Central memory CD4-positive, alpha-beta T cell (primary cell): ENCODE measurements at places on chromosomes 12 and 14.

GRCh38 chr12:47747126-47747525, 11.6 kb downstream of the RAPGEF3 start:
- no peak for DNase-seq

DNA sequence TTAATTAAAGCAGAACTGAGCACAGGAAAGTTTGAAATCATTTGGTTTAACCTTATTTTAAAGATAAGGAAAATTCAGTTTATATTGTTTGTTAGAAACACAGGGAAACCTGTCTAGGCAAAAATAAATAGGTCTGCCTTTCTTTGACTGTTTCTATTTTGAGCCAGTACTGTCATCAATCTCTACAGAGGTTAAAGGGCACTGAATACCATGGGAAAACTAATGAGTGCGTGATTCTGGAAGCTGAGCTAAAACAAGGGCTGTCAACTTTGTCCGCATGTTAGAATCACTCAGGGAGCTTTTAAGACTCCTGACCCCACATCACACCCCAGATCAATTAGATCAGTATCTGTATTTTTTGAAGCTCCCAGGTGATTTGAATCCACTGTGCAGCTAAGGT, 38.8 kb downstream of the NOPCHAP1 start:
- no peak for DNase-seq

- no peak for DNase-seq
These were observed 48.1 kb downstream of the ADCK1 start for GRCh38 chr14:77848031-77848430.

DNA sequence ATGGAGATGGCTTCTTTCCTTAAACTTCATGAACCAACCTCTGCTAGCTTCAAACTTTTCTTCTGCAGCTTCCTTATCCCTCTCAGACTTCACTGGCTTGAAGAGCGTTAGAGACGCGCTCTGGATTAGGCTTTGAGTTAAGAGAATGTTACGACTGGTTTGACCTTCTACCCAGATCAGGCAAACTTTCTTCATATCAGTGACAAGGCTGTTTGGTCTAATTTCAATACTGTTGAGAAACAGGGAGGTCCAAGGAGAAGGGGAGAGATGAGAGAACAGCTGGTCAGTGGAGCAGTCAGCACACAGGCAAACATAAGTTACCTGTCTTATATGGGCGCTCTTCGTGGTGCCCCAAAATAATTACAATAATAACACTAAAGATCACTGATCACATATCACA, 14.9 kb downstream of the SCAF11 start:
- no peak for DNase-seq

DNA sequence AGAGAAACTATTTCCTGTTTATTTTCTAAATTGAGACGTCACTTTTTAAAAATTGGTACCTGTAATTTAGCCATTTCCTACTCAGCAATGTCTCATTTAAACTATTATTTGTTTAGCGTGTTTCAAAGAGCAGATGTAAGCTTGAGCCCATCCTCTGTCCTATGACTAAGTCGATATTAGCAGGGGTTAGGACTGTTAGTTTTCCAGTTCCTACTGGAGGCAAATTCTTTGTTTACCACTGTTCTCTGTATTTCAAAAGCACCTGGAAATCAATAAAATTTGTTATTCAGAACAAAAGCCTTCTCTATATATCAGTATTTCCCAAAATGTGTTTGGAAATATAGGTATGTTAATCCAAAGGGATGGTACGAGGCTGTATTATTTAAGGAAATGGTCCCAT, 42.4 kb downstream of the MDM2 start:
- no peak for DNase-seq

GRCh38 chr12:3041558-3042164, 35.5 kb upstream of the TSPAN9 start:
- DNase-seq: peak; percentile 29

- peak; percentile 88 for DNase-seq
These were observed 1.3 kb downstream of the GPR65 start for GRCh38 chr14:88005978-88006851.

DNA sequence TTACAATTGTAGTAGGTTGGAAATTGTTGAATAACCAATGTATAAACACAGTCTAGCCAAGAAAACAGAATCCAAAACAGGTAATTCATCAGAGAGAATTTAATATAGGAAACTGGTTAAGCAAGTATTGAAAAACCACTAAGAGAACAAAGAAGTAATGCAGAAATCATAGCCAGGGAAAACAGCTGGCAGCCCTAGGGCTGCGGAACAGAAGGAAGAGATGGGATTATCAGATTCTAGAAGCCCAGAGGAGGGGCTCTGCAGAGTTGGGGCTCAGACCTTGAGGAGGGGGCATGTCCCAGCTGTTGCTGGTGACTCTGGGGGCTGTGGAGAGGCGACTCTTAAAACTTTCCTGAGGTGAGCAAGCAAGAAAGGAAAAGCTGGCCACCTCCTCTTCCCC, 49.4 kb downstream of the CD9 start:
- DNase-seq: no peak

- no peak for DNase-seq
These were observed 16.7 kb downstream of the ALDH1L2 start for GRCh38 chr12:105067511-105068031.

GRCh38 chr14:93778856-93779629, 9.2 kb downstream of the PRIMA1 start:
- no peak for DNase-seq

DNA sequence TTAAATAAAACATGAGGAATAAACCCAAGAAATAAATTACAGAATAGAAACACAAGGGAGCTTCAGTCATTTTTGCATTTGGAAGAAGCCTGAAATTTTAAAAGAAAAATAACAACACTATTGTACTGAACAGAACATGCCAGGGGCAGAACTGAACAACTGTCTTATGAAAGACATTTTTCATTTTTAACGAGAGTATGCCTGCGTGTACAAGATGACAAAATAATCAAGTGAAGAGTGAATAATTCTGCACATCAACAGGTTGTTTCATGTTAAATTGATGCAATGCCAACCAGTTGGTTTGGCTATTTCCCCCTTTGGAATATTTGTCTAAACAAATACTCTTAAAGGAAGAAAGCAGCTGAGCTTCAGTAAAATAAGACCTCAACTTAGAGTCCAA, 103.3 kb upstream of the BTG1 start:
- no peak for DNase-seq

GRCh38 chr14:57749267-57749666, 116.6 kb downstream of the SLC35F4 start:
- no peak for DNase-seq

- DNase-seq: no peak
These were observed 327.0 kb downstream of the SEC23A start for GRCh38 chr14:38775986-38776385.
